HFFc6 (cell line): ENCODE measurements at places on chromosomes 7 and 10.

GRCh38 chr10:47346581-47347302 is 1.4 kb upstream of the RBP3 start:
- no peak for DNase-seq

DNA sequence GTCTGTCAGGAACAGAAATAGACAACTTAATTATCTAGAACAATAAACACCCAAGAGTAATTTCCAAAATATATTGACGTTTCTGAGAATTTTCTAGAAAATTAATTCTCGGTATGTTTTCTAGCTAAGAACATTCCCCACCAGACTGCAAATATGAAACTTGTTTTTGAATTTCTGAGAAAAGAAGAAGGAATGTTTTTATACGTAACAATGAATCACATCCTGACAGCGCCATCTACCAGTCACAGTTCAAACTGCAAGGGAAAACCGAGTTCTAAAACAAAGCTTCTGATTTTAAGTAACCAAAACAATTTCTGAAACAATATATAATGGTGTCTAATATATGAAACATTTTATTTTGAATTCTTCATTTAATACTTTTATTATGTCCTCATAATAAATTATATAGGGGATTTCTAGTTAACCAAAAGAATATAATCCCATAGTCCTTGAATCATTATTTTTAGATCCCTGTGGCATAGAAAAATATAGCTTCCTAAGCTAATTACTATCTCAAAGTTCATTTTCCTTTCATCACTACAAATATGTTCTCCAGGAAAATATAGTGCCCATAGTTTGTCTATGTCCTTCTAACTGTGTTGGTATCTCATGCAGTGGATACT is 34.5 kb upstream of the MEOX2 start:
- peak; percentile 36 for DNase-seq

DNA sequence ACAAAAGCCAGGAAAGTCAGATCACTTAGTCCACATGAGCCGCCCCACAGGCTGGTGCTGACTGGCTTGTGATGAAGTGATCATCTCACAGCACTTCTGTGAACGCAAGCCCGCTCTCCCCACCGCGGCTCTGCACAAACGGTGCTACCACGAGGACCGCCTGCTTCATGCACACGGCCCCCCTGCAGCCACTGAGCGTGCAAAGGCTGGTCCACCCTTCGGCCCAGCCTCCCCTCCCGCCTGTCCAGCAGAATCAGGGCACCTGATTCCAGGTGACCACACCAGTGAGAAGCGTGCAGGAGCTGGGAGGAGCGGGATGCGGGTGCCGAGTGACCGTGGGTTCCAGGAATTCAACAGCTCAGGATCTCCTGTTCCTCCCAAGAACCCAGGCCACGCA is 32.2 kb downstream of the MAD1L1 start:
- no peak for DNase-seq

DNA sequence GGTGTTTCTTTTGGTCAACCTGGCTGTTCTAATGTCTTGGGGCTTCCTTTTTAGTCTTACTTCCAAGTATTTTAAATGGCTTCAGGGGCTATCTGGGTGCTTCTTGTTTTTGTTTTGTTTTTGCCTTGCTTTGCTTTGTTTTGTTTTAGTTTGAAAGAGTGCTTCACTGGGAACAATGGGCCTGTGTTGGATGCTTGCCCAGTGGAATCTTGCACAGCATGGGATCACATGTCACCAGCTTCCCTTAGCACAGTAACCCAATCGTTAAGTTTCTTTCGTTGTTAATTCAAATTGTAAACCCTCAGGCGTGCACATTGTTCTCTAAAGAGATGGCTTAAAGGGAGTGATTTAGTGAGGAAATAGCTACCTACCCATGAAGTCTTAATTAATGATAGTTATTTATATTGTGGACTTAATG is 8.9 kb downstream of the COL17A1 start:
- no peak for DNase-seq

DNA sequence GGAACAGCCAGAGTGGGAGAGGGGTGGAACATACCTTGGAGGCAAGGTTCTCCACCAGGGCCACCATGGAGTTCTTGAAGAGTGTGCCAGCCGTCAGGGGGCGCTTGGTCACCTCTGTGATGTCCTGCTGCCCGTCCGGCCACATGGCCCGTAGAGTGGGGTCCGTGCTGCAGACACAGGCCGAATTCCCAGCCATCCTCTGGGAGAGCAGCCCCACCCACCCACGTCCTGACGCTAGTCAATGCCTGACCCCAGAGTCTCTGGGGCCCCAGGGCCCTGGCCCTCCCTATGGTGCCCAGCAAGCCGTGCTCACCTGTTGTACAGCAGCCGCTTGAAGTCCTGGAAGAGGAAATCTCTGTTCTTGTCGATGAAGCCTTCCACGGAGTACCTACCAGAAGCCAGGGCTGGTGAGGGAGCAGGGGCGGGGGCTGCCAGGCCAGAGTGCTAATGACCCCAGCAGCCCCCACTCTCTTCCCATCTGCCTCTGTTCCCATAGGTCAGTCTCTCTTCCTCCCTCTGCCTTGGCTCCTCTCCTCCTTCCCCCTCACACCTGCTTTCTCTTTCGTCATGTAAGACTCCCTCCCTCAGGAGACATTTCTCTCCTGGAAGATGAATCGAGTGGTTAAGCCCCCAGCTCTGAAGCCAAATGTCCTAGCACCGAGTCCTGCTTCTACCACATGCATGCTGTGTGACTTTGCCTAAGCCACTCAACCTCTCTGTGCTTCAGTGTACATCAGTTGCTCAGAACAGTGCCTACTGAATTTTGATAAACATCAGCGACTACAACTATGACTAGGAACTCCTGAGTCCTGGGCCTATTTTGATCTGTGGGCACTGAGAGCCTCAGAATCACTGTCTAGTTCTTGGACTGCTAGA is 11.0 kb downstream of the MYO1G start:
- no peak for DNase-seq

GRCh38 chr10:93874309-93875031 is 19.3 kb upstream of the SLC35G1 start:
- no peak for DNase-seq

- DNase-seq: no peak
Observed at GRCh38 chr10:5933909-5934546, 43.3 kb downstream of the IL15RA start.

GRCh38 chr10:103560886-103561285 is 67.4 kb downstream of the NEURL1 start:
- DNase-seq: no peak

DNA sequence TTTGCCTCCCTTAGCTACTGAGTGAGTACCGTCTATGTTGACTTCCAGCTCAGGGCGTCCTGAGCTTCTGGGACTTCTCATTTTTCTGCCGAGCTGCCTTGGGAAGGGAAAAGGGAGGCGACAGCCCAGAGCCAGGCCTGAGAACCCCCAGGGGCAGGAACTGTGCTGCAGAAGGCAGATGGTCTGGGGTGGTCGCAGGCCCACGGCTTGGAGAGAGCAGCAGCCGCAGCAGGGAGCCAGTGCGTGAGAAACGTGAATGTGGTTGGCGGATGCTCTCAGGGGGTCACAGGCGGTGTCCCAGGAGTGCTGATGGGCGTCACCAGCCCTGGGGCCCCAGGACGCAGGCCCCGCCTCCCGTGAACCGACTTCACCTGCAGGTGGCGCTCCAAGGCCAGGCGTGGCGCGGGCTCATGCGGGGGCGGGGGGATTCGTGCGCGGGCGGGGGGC is 9.2 kb upstream of the PWWP2B start:
- DNase-seq: no peak

DNA sequence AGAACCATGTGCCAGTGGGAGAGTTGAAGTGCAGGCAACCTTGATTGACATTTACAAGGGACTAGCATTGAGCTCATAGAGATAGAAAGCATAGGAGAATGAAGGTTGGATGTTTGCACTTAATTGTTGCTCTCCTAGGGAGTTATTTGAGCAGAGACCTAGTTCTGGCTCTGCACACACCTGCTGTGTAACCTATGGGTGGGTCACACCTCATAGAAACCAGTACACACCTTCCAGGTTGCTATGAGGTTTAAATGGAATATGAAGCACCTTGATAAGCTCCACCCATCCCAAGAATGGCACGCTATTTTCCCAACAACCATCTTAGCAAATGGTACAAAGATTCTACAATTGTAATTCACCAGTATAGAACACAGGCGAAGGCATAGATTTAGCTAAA is 86.2 kb upstream of the AOAH start:
- DNase-seq: no peak

GRCh38 chr7:83429493-83429892 is 219.4 kb downstream of the SEMA3E start:
- no peak for DNase-seq

DNA sequence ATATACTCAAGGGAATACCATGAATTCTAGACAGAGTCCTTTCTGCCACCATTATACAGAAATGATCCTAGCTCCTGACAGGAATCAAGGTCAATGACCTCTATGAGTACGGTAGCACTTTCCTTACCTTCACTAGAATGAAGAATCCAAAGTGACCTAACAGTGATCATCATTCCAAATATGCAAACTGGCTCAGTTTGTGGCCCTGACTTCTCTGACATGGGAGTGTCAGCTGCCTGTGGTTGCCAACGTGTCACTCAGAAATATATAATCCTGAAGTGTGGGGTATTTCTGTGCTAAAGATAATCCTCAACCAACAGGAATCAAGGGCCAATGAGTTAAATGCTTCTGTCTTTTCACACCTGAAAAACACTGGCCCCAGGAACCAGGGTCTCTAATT is 45.7 kb downstream of the COPG2 start:
- DNase-seq: no peak

DNA sequence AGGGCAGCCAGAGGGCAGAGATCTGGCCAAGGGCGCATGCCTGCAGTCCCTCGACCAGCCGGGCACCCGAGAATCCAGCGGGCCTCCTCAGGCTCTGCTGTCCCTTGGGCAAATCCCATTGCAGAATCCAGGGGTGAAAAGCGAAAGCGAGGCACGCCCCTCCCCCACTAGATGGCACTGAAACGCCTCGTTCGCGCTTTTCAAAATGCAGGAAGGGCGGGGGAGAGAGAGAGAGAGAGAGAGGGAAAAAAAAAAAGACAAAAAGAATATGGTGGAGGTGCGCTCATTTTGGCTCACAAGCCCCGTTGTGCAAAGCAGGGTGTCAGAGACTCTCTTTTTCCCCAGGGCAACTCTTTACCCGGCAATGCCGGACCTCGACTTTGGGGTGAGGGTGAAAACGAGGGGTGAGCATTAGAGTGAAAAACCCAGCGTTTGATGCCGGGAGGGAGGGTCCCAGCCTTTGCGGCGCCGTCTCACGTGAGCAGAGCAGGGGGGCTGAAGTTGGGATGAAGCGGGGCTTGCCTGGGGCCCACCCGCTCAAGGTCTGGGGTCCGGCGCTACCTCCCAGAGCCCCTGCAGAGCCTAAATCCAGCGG is 2.5 kb upstream of the TMEM178B start:
- DNase-seq: no peak

- DNase-seq: no peak
Observed at GRCh38 chr10:97940534-97940933, 89.9 kb downstream of the CRTAC1 start.

DNA sequence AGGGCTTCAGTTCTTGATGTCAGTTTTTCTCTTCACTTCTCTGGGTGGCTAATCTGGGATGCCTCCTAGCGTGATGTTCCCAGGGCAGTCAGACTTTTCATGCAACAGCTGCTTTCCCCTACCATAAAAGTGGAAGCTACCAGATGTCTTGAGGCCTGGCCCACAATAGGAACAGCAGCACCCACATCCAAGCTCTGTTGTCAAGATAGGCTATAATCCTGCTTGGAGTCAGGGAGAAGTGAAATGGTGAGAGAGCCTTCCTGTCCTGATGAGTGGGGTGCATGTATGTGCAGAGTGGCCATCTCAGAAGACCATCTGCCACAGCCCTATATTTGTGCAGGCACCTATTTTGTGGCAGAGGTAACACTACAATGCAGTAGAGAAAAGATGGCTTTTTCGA is 108.0 kb downstream of the HTR5A start:
- DNase-seq: no peak

GRCh38 chr10:111035542-111035941 is 41.3 kb upstream of the ADRA2A start:
- DNase-seq: peak; percentile 8

DNA sequence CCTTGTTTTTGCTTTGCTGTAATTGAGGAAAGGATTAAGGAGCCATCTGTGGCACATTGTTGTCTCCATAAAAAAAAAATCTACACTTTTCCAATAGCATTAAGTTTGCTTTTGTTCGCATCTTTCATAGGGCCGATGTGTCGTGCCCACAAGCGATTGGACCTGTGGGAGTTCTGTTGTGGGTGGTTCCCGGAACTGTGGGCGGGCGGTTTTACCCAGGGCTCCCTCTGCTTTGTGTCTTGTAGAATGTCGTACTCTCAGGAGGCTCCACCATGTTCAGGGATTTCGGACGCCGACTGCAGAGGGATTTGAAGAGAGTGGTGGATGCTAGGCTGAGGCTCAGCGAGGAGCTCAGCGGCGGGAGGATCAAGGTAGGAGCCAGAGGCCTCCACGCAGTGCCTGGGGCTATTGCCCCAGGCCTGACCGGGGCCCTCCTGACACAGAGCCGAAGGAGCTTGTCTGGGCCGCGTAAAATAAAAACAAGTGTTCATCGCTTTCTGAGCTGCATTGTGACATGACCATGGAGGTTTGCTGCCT is 92.4 kb downstream of the ACTR3B start:
- no peak for DNase-seq

DNA sequence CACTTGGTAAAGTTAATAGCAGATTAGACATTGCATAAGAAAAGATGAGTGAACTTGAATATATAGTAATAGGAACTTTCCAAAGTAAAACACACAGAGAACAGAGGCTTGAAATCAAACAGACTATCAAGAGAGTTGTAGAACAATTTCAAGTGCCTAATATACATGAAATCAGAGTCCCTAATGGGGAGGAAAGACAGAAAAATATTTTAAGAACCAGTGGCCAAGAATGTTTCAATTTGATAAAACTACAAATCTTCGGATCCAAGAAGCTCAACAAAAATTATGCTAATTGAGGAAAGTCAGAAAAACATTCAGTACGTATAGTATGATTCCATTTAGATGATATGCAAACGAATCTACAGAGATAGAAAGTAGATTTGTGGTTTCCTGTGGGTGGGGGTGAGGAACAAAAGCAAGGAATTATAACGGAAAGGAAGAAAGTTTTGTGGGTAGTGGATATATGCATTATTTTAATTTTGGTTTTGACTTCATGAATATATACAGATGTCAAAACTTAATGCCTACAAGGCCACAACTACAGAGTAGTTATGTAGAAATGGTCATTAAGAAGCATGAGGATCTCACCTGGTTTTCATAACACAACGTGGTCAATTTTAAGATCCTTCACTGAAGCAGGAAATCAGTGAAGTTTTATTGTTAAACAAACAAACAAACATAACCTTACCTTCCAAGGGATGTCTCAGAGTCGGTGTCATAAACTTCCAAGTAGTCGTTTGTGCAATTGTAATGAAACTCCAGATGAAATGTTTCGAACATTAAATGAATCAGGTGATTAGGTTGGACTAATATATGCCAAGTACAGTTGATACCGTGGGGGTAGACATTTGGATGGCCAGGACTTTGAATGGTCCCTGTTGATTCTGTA is 62.0 kb downstream of the CUBN start:
- DNase-seq: no peak

- no peak for DNase-seq
Observed at GRCh38 chr7:154568346-154568745, 434.6 kb downstream of the PAXIP1 start.

- no peak for DNase-seq
Observed at GRCh38 chr10:122692744-122693143, 6.9 kb downstream of the C10orf120 start.
